ENCODE measurements at places on chromosomes 13 and 19.

- no peak for DNase-seq
These were observed 528.6 kb downstream of the SUCLA2 start for GRCh38 chr13:47472516-47472915.

DNA sequence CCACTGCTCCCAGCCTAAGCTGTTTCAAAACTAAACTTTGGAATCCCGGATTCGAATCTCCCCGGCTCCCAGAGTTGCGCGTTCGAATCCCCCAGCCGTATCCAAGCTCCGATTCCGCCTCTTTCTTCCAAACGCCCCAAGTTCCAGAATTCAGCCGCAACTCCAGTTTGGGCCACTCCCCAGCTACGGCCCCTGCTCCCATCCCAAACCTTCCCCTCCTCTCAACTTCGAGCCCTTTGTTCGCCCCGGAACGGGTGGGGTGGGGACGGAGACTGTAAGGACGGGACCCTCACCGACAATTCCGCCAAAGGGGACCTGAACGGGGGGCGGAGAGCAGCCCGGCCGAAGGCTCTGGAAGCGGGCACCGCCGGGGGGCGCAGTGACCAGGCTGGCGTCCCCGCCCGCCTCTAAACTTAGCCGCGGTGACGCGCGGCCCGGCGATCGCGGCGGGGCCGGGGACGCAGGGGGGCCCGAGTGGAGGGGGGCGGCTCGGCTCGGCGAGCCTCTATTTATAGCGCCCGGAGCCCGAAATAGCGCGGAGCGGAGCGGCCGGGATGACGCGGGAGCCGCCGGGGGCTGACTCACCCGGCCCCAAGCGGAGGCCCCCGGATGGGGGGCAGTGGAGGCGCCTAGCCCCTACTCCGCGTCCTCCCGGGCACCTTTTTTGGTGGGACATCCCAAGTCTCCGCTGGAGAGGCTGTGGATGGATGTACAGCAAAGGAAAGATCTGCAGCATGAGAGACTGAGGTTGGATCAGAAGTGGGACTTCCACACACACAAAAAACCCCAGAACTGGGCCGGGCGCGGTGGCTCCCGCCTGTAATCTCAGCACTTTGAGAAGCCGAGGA lies 4.9 kb upstream of the ERCC1 start:
- DNase-seq, result no peak

DNA sequence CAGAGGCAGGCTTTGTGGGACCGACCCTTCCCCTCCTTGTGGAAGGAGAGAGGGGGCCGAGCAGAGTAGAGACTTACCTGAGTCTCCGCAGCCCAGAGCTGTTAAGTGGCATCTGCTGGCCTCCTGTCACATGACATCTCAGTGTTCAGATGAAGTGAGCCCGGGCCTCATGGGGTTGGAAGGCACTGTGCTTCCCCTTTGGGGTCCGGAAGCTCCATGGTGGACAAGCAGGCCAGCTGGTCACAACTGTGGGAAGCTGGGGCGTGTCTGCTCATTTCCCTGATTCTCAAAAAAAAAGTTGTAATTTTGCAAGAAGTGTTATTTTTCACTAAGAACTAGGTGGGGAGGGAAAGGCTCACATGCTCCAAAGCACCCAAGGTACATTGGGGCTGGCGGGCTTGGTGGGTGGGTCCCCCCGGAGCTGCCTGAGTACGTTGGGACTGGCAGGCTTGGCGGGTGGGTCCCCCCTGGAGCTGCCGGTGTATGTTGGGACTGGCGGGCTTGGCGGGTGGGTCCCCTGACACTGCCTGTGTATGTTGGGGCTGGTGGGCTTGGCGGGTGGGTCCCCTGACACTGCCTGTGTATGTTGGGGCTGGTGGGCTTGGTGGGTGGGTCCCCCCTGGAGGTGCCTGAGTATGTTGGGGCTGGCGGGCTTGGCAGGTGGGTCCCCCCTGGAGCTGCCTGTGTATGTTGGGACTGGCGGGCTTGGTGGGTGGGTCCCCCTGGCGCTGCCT lies 18.2 kb upstream of the DCUN1D2 start:
- no peak for DNase-seq

GRCh38 chr13:91247768-91248167 lies 99.7 kb upstream of the MIR17HG start:
- peak; percentile 9 for DNase-seq

- DNase-seq, result no peak
These were observed 175.4 kb downstream of the FLT1 start for GRCh38 chr13:28319528-28319927.

GRCh38 chr19:39078436-39079200 lies 5.5 kb upstream of the ACP7 start:
- no peak for DNase-seq

DNA sequence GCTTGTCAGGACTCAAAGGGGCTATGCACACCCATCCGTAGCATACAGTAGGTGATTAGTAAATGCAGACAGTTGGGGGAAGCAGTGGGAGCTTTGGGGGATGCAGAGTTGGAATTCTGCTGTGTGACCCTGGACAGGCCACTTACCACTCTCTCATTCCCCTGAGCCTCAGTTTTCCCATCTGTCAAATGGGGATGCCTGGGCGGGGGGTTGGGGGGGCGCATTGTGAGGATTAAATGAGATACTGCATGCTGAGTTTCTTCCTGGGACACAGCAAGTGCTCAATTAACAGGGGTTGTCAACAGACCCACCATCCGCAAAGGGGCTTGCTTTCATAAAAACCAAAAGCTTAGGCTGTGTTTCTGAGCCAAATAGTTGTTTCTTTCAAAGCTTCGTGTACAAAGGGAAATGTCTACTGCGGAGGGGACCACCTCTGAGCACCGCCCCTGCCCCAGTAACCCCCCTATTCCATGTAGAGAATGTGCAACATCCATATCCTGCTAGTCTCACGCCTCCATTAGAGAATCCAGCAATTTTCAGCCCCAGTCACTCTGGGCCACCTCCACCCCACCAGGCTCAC lies 132.4 kb downstream of the IER2 start:
- no peak for DNase-seq

GRCh38 chr13:41970022-41970421 lies 9.1 kb upstream of the VWA8 start:
- no peak for DNase-seq

- peak; percentile 79 for DNase-seq
These were observed 672 bp upstream of the IRF2BP1 start for GRCh38 chr19:45886427-45887199.

- no peak for DNase-seq
These were observed 800.2 kb downstream of the EFNB2 start for GRCh38 chr13:105735281-105735680.
